ENCODE measurements at places on chromosomes 7 and 10.

DNA sequence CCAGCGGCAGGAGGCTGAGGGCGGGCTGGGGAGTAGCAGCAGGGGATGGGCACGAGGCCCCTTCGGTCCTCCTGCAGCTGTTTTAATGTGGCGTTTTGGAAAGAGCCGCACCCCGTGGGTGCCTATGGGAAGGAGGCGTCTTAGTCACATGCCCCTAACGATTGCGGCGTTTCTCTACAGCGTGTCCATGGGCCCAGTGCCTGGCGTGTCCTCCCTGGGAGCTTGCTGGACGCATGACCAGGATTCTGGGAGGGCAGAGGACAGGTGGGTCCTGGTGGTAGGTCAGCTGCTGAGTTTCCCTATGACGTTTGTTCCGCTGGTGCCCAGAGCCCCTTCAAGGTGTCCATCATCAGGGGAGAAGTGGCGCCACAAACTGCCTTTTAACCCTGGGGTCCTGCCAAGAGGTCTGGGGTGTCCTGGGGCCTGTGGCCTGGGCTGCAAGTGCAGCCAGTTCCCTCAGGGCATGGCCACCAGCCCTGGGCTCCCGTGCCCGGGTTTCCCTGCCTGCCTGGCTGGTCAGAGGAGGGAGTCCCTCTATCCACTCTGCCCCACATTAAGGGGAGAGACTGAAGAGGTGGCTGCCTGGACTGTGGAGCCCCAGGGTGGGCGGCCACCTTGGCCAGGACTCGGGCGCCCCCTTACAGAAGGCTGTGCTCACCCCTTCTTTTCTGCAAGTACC lies 48.7 kb downstream of the PWWP2B start:
- DNase-seq = no peak

- DNase-seq = no peak
These were observed 427.6 kb downstream of the THSD7A start for GRCh38 chr7:11404355-11404754.

DNA sequence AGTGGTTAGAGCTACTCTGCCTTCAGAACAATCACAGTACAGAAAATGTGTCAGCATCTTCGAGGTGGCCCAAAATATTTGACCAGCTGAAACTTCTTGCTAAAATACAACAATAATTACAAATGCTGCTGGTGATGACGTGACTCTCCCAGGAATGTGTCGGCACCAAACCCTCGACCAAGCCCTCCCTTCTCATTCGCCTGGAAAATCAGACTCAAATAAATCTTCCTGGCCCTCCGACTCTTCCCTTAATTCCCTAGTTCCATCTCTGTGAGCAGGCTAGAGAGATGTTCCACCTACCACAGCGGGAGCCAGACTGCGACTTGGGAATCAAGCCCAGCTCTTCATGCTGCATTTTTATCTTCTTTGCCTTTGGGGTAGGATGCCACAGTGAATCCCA lies 4.1 kb downstream of the PRSS2 start:
- DNase-seq = no peak

DNA sequence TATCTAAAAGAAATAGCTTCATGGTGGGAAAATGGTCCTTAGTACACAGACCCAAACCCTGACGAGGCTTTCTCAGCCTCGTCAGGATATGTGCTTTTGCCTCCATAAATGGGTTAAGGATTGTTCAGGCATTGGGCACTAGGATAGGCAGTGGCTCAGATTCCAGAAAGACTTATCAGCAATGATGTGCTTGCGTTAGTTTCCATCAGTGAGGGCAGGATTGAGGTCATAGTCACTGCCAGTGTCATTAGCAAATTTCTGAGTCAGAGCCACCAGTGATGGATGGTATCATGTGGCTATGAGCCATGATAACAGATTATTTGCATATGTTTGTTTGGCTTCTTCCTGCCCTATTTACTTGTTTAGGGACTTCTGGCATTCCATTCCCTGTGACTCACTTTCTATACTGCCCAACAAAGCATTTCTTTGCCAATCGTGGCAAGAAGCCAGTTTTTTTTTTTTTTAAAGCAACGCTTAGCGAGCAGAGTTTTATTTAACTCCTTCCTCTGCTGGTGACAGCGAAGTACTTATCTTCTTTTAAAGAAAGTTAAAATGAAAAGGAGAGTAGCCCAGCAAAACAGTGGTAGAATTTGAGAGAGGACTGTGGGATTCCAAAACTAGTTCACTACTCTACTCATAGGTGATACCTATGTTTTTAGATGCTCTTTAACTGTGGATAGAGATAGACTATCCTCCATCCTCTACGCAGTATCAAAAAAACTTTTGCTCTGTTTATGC lies 44.4 kb downstream of the MYPN start:
- no peak for DNase-seq

GRCh38 chr10:86673216-86673826 lies 5.0 kb downstream of the LDB3 start:
- no peak for DNase-seq

- no peak for DNase-seq
These were observed 63.3 kb downstream of the ELFN1 start for GRCh38 chr7:1733206-1733907.

DNA sequence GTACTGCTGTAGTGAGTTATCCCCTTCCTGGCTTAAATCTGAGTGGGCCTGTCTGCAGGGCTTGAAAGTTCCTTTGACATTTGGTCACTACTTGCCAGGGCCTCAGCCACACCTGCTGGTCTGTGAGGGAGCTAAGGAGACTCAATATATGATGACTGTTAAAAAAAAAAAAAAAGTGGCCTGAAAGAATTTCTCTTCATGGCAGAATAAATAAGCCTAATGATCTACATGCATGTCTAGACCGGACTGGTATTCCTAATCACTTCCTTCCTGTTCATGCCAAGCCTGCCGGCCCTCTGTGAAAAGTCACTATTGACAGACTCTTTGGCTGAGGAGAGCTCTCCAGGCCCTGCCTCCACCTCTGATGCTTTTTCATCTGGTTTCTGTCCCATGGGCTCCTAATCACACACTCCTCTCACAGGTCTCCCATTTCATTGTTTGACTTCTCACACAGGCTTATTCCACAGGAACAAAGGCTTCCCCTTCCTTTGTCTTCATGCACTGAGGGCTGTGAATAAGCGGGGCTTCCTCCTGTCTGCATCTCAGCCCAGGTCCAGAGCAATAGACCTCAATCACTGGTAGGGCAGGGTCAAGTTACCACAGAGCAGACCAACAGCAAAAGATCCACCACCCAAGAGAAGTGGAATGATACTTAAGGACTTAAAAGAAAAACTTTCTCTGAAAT lies 99.1 kb upstream of the SEC61G start:
- DNase-seq = no peak

GRCh38 chr10:89942217-89942616 lies 240.8 kb downstream of the KIF20B start:
- no peak for DNase-seq

DNA sequence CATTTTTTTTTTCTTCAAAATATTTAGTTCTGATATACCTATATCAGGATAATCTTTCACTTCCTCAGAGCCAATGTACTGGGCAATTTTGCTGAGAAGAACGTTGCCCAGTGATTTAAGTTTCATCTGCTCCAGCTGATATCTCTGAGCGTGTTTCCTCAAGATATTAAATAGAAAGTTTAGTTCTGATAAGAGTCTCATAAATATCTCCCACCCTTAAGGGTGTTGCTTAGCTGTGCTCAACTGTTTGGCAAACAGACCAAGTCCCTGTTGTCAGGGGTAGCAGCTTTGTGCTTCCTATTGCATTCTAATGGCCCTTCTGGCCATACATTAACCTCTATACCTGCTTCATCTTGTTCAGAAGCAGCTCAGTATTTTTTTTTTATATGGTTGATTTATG lies 84.7 kb upstream of the GPR141 start:
- DNase-seq = peak; percentile 68

- DNase-seq = no peak
These were observed 55.6 kb upstream of the PNLIP start for GRCh38 chr10:116490028-116490662.

DNA sequence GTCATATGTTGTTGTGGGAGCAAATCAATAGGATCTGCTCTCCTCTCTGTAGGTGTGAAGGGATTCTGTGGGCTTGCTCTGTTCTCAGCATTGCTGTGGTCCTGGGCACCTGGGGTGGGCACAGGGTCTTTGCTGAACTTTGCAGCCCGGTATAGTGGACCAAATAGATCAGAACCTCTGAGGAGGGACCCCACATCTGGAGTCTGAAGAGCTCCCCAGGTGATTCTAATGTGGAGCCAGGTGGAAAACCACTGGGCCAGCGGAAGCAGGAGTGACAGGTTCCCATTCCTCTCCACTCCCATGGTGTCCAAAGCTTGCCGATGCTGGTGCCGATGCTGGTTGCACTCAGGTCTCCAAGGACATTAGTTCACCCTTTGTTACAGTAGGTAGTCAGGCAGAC lies 257.2 kb downstream of the GLRX3 start:
- DNase-seq = no peak

DNA sequence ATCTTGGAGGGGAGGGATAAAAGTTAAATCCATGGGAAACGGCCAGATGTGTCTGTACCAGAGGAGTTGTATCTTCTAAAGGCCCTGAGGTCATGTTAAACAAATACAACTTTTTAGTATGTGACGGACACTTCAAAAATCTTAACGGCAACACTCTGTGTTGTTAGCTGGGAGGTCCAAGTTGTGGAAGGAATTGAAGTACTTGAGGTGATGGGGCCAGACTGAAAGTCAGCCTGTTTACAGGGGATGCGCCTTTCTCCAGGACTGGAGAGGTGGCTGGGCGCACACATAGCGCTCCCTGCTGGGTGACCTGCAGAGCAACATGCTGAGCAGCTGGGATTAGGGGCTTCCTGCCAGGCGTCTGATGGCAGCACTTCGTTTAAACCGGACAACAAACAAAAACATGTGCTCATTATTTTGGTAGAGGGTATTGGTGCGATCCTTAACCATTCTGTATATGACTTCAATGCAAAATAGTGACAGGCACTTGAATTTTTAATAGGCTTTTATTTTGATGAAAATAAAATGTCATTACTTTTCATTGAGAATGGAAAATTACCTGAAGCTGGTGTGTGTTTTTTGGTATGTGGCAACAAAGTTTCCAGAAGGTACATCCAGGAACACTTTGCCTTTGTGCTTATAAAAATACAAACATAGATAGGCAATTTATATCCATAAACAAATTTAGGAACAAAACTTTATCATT lies 198.2 kb downstream of the MLLT10 start:
- peak; percentile 78 for DNase-seq

- no peak for DNase-seq
These were observed 46.1 kb downstream of the ZCCHC24 start for GRCh38 chr10:79399223-79399831.

DNA sequence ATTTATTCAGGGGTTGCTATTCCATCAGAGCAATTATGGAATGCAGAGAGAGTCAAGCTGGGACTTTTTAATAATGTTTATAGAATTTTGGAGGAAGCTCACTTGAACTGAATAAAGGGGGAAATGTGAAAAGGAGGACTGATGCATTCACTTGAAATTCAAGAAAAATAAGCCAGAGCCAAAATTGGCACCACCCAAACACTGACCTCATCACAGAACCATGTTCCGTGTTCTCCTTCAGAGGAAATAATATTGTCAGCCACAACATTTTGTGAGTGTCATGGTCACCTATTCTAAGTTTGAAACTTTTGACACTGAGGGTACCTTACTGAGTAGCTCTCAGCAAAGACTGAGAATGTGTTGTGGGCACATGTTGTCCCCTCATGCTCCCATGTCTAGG lies 207.0 kb downstream of the ANK3 start:
- no peak for DNase-seq

- no peak for DNase-seq
These were observed 26.3 kb downstream of the GHRHR start for GRCh38 chr7:30989824-30990672.

- DNase-seq = peak; percentile 28
These were observed 65.1 kb downstream of the CALML3 start for GRCh38 chr10:5589661-5590511.
